Motor neuron (in vitro differentiated cells): ENCODE measurements at places on chromosomes 1 and 21.

DNA sequence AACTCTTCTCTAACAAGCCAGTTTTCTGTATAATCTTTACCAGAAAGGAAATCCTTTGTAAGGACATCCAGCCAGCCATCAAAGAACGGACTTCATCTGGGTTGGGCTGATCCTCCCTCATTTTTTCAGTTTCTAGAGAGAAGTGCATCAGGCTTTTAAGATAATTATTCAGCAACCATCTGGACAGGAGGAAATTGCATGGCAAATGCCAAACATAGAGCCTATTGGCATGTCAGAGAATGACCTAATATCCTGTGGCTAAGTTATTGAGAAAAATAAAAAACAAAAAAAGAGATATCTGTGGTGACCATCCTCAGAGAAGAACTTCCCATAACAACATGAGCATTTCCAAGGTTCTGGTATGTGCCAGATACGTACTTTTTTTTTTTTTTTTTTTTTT, 74.9 kb upstream of the BEND5 start:
- no peak for ATAC-seq

GRCh38 chr1:11746795-11747487, 11.0 kb downstream of the AGTRAP start:
- no peak for ATAC-seq

GRCh38 chr21:42524341-42525028, 10.8 kb downstream of the SLC37A1 start:
- ATAC-seq, result peak; percentile 75

GRCh38 chr1:169460191-169460833, 25.4 kb downstream of the SLC19A2 start:
- ATAC-seq, result no peak
